HCT116 (cell line): ENCODE measurements at places on chromosomes 13 and 19.
A peak's percentile ranks its signal among the peaks of the same experiment; 100 is the strongest.

GRCh38 chr19:33157906-33158305 lies 26.0 kb downstream of the WDR88 start:
- no peak overlapping the region for H3K27ac ChIP-seq
- no peaks in the 10 kb centered on the region for H3K27me3 ChIP-seq
- H3K4me1 ChIP-seq = no peaks in the 10 kb centered on the region

GRCh38 chr13:40024204-40024966 lies 368.9 kb downstream of the COG6 start:
- H3K36me3 ChIP-seq = no peaks in the 10 kb centered on the region
- peaks cover 3% of the 10 kb centered on the region; the same call in 1 of the 2 replicates for H3K27me3 ChIP-seq
- no peak for DNase-seq

DNA sequence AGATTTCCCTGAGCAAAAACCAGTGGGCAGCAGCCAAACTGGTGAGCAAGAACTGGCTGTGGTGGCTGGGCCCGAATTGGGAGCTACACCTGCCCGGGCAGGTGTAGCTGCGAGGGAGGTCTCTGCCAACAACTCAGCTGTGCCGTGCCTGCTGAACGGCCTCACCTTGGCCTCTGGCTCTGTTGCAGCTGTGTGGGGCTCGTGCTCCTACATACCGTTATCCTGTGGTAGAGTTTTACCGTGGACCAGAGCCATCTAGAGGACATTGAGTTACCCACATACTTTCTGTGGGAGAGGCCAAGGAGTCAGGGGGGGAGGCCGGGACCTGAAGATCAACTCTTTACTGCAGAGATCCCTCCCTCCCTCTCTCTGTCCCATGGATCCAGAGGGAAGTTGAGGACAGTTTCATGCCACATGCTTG lies 113.2 kb downstream of the TM9SF2 start:
- DNase-seq = no peak
- H3K27me3 ChIP-seq = no peaks in the 10 kb centered on the region
- no peak overlapping the region for H3K27ac ChIP-seq
- H3K4me1 ChIP-seq = peaks cover 6% of the 10 kb centered on the region; the same call in 1 of the 2 replicates
- H3K36me3 ChIP-seq = no peaks in the 10 kb centered on the region

- peaks cover 11% of the 10 kb centered on the region; the same call in 1 of the 2 replicates for H3K27me3 ChIP-seq
- no peak for DNase-seq
- no peaks in the 10 kb centered on the region for H3K36me3 ChIP-seq
- no peaks in the 10 kb centered on the region for H3K4me1 ChIP-seq
Observed at GRCh38 chr13:108534728-108535127, 94.7 kb upstream of the MYO16 start.

DNA sequence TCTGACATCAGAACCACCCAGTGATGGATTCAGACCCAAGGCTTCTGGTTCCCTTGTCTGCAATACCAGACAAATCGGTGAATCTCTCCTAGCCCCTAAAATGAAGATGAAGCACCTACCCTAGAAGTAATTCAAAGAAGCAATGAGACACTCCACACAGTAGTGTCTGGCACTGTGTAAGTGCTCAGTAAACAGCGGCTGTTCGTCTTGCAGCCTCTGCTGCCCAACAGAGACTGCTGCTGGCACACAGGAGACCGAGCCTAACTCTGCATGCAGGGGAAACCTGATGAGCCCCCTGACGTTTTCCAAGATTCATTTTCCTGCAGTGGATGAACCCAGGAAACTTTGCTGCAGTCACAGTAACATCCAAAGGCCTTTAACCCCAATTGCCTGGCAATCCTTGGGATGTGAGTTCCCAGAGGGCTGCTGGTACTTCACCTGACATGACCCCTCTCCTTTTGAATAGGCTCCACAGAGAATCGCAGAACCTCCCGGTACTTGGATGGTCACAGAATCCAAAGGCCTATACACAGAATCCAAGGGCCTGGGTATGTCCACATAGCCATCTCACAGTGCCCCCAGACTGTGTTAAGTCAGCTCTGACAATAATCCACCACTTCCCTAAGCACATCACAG lies 6.7 kb downstream of the MED26 start:
- H3K4me3 ChIP-seq = no peak overlapping the region
- no peaks in the 10 kb centered on the region for H3K27me3 ChIP-seq
- no peak overlapping the region for H3K27ac ChIP-seq
- DNase-seq = no peak
- H3K4me1 ChIP-seq = peaks cover 3% of the 10 kb centered on the region

GRCh38 chr13:23510979-23511735 lies 59.1 kb upstream of the TNFRSF19 start:
- DNase-seq = peak; percentile 6
- no peaks in the 10 kb centered on the region for H3K36me3 ChIP-seq
- no peak overlapping the region for H3K27ac ChIP-seq
- H3K27me3 ChIP-seq = peaks cover 1% of the 10 kb centered on the region
- H3K4me1 ChIP-seq = no peaks in the 10 kb centered on the region
- H3K4me3 ChIP-seq = no peak overlapping the region

DNA sequence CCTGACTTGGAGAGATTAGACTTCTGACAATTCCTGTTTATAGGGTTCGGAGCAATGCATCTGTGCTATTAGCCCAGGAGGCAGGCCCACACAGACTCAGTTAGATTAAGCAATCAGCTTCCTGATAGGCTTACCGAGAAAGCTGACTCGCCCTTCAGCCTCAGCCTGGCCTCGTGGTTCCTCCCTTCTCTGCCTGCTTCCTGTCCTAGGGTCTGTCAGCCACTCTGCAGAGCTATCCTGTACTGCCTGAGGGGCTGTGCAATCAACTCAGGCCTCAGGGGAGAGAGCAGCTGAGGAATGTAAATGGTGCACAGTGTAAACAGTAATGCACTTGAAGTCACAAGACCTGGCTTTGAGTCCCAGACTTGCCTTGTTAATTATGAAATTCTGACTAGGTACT lies 30.7 kb downstream of the HTR2A start:
- H3K4me1 ChIP-seq = no peaks in the 10 kb centered on the region
- H3K27ac ChIP-seq = no peak overlapping the region
- no peak overlapping the region for H3K4me3 ChIP-seq
- H3K27me3 ChIP-seq = peaks cover 40% of the 10 kb centered on the region
- H3K36me3 ChIP-seq = no peaks in the 10 kb centered on the region
- no peak for DNase-seq

DNA sequence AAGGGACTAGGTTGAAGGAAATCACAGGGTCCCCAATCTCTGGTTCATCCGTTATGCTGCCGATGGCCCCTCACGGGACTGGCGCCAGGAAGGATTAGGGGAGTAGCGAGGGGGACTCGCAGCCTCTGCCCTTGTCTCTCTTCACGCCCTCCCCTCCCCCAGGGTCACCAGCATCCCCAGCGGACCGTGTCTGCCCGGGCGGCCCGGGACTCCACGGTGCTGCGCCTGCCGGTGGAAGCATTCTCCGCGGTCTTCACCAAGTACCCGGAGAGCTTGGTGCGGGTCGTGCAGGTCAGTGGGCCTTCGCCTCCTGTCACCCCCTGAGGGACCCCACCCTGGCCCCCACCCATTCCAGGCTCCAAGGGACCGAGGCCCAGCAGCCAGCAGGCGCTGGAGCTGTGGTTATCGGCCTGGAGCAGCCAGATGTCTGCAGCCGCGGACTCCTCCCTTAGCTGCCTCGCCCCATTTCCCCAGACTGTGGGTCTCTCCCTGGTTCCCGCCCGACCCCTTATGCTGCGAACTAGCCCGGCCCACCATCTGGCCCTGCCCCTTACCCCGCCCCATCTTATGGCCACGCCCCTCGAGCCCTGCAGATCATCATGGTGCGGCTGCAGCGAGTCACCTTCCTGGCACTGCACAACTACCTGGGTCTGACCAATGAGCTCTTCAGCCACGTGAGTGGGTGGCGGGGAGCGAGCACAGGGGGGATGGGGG lies 5.4 kb downstream of the PNPLA6 start:
- peak; percentile 36 for DNase-seq
- H3K4me1 ChIP-seq = peaks cover 16% of the 10 kb centered on the region
- H3K27me3 ChIP-seq = no peaks in the 10 kb centered on the region
- 0 out of 2 replicates have a peak overlapping the region, but pooled peaks have one; percentile 6 for H3K4me3 ChIP-seq

DNA sequence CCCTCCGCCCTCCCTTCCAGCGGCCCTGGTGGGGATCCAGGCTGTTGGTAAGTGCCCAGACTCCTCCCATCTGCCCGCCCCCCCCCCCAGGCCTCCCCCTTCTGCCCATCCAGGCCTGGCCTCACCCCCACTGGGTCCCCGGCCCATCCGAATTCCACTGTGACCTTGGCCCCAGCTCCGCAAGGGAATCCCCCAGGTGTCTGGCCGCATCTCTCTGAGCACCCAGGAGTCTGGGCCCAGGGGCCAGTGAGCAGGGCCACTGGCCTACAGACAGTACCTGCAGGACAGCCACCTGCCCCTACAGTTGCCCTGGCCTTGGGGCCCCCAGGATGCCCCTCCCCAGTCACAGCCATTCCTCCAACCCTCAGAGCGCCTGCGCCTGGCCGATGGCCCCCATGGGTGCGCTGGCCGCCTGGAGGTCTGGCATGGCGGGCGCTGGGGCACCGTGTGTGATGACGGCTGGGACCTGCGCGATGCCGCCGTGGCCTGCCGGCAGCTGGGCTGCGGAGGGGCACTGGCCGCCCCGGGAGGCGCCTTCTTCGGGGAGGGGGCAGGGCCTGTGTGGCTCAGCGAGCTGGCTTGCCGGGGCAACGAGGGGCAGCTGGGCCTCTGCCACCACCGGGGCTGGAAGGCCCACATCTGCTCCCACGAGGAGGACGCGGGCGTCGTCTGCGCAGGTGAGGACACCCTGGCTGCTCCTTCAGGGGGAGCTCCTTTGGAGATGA lies 912 bp downstream of the SSC5D start:
- no peak for DNase-seq
- no peak overlapping the region for H3K27ac ChIP-seq
- no peaks in the 10 kb centered on the region for H3K27me3 ChIP-seq
- no peak overlapping the region for H3K4me3 ChIP-seq

DNA sequence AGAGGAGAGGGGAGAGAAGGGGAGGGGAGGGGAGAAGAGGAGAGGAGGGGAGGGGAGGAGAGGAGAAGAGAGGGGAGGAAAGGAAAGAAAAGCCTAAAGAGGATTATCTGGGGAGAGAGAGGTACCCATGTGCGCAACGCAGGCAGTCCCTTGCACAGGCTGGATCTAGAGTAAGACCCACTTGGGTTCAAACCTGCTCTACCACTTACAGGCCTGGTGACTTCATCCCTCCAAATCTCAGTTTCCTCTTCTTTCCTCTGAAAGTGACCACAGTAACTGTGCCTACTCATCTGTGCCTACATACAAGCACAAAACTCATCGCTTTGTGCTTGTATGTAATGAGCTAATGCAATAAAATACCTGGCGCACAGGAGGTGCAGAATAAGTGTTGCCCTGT lies 732 bp upstream of the MAP1S start:
- DNase-seq = no peak
- H3K27me3 ChIP-seq = no peaks in the 10 kb centered on the region
- peaks cover 13% of the 10 kb centered on the region for H3K4me1 ChIP-seq

GRCh38 chr19:18137242-18137641 lies 15.7 kb upstream of the PIK3R2 start:
- no peak overlapping the region for H3K4me3 ChIP-seq
- no peaks in the 10 kb centered on the region for H3K27me3 ChIP-seq
- no peak overlapping the region for H3K27ac ChIP-seq
- DNase-seq = no peak

DNA sequence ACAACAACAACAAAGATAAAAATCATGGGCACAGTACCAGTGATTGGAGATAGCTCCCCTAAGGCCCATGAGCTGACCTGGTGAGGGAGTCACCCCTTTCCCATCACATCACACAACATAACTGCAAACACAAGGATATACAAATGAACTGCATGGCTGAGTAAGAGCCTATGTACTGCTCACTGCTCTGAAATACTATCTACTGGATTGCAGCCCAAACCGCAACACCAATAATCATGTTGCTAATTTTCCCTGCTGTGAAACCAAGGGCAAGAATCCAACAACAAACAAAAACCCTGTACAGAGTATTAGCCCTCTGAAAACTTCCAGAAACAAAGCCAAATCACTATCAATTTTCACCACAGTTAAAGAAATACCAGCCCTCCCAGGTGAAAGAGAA lies 1893.2 kb downstream of the PCDH9 start:
- H3K36me3 ChIP-seq = no peaks in the 10 kb centered on the region
- H3K27ac ChIP-seq = no peak overlapping the region
- H3K4me3 ChIP-seq = no peak overlapping the region
- no peaks in the 10 kb centered on the region for H3K27me3 ChIP-seq

DNA sequence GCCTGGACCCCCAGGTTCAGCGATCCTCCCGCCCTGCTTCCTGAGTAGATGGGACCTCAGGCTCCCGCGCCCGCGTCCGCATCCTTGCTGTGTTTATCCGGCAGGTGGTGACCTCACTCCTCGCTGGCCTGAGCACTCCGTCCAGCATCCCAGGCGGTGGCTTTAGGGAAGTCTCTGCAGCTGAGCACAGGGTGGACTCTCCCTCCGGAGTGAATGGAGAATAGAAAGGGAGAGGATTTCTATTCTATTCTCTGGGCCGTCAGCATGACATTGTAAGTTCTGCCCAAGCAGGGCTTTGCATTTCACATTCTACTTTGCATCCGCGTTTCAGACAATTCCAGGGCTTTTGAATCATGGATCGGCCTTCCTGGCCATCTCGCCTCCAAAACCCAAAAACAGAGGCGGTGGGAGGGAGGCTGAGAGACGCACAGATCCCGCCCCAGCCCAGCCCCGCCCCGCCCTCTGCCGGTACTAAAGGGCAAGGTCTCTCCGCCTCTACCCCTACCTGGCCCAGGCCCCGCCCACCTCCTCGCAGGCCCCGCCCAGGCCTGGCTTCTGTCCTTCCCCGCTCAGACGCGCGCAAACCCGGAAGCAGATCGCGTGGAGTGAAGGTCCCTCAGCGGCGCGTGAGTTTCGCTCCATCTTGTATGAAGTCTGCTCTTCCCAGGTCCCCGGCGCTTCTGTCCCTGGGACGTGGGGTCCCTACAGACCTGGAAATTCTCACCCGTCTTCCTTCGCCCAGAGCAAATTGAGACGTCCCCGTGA lies at the start of gene ZNF525:
Gene ZNF525, plus strand, starts transcription at position 572 of the 765 bp plus-strand sequence. CDS start 6,577 bp downstream, outside the sequence.
- H3K27me3 ChIP-seq = no peaks in the 10 kb centered on the region
- H3K4me1 ChIP-seq = no peaks in the 10 kb centered on the region
- H3K36me3 ChIP-seq = no peaks in the 10 kb centered on the region
- DNase-seq = peak; percentile 75

DNA sequence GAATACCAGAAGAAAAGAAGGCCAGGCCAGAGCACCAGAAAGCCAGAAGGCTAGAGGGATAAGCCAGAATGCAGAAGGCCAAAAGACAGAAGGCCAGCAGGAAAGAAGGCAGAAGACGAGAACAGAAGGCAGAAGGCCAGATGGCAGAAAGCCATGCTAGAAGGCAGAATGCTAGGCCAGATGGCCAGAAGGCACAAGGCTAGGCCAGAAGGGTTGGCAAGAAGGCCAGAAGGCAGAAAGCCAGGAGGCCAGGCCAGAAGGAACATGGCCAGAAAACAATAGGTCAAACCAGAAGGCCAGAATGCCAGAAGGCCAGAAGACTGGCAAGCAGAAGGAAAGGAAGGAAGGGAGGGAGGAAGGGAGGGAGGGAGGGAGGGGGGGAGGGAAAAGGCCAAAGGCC lies 188.8 kb downstream of the TUBA3C start:
- no peak overlapping the region for H3K27ac ChIP-seq
- H3K27me3 ChIP-seq = no peaks in the 10 kb centered on the region
- H3K36me3 ChIP-seq = no peaks in the 10 kb centered on the region
- no peak overlapping the region for H3K4me3 ChIP-seq

GRCh38 chr13:90534617-90535370 lies 812.7 kb upstream of the MIR17HG start:
- H3K36me3 ChIP-seq = no peaks in the 10 kb centered on the region
- no peaks in the 10 kb centered on the region for H3K27me3 ChIP-seq
- no peak for DNase-seq
- H3K27ac ChIP-seq = no peak overlapping the region
- H3K4me1 ChIP-seq = no peaks in the 10 kb centered on the region
- no peak overlapping the region for H3K4me3 ChIP-seq

GRCh38 chr13:50393628-50394027 lies 378.4 kb downstream of the KCNRG start:
- H3K27ac ChIP-seq = no peak overlapping the region
- no peak overlapping the region for H3K4me3 ChIP-seq
- no peaks in the 10 kb centered on the region for H3K4me1 ChIP-seq
- H3K27me3 ChIP-seq = no peaks in the 10 kb centered on the region
